ENCODE measurements at places on chromosomes 1 and 21.

DNA sequence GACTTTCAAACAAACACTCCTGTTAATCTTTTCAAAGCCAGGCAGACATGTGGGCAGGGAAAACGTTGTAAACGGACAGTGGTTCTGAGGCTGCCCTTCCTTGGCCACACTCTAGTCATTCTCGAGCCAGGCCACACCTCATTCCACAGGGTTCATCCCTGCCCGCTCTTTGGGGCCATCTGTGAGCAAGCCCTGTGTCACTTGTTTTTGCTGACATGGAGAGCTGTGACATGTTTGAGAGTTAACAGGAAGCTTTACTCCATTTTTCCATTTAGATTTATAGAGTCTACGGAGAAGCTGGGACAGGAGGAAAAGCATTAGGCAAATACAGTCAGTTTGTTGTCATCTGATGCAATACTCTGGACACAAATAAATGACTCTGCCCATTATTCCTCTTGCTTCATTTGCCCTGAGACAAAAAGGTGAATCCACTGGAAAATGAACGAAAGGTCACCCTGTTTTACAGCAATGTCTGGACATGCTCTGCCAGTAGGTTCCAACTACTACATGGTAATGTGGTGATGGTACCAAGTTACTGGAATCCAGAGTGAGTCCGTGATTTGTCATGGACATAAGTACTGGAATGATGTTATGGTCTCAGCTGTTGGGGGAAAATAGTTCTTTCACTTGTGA lies 126.9 kb downstream of the CLIC6 start:
- peak; percentile 87 for DNase-seq

DNA sequence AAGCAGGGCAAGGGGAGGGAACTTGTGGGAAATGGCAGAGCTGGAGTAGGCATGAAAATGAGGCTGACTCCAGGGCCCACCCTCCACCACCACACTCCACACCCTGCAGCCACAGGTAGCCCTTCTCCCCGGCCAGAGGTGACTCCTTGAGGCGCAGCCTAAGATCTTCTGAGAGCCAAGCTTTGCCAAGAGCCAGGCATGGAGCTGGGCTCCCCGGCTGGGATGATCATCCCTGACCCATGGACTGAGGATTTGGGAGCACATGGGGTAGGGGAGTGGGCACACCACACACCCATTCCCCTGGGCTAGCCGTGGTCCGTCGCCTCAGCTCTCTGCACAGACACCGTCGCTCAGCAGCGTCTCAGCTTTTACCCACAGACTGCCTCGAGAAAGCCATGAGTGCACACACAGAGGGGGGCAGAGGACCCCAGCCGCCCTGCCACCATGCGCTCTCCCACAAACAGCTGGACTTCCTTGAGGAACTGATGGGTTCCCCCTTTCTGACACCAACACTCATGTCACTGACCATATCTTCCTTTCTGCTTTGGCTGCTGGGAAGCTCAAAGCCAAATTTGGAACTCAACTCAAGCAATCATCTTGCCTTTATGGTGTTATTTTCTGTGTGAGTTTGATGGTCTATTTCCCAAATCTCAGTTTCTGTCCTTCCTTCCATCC lies 123.6 kb upstream of the RUNX3 start:
- no peak for DNase-seq

- no peak for DNase-seq
Observed at GRCh38 chr1:94231746-94232145, 5.6 kb downstream of the ARHGAP29 start.

DNA sequence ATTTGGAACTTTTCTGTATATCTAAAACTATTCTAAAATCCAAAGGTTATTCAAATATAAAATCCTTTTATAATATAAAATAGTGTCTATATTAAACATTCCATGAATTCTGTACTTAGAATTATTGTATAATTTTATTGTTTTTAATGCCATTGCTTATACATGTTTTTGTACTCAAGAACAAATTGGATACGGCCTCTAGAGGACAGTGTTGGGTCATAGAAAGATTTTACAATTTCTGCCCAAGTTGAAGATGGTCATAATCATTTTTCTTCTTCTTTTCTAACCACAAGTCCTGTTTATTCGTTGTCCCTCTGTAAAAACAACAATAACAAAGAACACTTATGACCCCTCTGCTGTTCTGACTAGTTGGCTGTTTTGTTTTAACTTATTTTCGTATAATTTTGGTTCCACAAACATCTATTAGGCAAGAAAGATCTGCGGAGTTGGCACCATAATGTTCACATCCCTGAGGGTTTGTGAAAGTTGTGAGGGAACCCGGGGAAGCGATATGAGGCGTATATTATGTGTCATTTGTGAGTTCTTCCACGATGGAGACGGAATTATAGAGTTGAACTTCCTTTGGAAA lies 75.7 kb upstream of the KIF26B start:
- peak; percentile 45 for DNase-seq

DNA sequence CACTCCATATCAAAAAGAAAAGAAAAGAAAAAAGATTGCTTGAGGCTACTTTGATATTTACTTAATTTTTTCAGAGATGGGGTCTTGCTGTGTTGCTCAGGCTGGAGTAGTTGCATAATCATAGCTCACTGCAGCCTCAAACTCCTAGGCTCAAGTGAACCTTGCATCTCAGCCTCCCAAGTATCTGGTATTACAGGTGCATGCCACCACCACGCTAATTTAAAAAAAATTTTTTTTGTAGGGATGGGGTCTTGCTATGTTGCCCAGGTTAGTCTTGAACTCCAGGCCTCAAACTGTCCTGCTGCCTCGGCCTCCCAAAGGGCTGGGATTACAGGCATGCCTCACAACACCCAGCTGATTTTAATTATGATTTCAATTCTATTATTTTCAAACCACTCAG lies 38.2 kb downstream of the RTCA start:
- DNase-seq: no peak

- DNase-seq: no peak
Observed at GRCh38 chr1:213669964-213670691, 317.6 kb upstream of the PROX1 start.

DNA sequence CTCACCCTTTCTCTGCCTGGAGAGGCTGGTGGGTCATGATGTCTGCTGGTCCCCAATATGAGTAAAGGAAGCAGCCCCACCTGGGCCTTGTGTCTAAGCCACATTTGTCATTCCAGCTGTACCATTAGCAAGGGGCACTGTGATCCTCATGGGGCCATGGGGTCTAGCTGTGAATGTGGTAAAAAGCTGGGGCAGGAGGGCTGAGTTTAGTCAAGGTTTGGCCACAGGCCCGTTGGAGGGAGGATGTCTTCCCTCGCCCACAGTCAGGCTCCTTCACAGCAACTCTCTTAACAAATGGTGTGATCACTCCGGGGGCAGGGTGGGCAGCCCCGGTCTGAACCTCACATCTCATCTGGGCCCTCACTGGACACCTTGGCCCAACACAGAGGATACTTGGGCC lies 115.4 kb downstream of the DMRTB1 start:
- no peak for DNase-seq

DNA sequence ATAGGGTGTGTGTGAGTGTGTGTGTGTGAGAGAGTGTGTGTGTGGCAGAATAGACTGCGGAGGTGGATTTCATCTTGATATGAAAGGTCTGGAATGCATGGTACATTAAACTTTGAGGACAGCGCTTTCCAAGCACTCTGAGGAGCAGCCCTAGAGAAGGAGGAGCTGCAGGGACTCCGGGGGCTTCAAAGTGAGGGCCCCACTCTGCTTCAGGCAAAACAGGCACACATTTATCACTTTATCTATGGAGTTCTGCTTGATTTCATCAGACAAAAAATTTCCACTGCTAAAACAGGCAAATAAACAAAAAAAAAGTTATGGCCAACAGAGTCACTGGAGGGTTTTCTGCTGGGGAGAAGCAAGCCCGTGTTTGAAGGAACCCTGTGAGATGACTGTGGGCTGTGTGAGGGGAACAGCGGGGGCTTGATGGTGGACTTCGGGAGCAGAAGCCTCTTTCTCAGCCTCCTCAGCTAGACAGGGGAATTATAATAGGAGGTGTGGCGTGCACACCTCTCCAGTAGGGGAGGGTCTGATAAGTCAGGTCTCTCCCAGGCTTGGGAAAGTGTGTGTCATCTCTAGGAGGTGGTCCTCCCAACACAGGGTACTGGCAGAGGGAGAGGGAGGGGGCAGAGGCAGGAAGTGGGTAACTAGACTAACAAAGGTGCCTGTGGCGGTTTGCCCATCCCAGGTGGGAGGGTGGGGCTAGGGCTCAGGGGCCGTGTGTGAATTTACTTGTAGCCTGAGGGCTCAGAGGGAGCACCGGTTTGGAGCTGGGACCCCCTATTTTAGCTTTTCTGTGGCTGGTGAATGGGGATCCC lies 18.3 kb upstream of the HDAC1 start:
- peak; percentile 64 for DNase-seq

- DNase-seq: no peak
Observed at GRCh38 chr1:78224246-78224785, 178.6 kb downstream of the GIPC2 start.

DNA sequence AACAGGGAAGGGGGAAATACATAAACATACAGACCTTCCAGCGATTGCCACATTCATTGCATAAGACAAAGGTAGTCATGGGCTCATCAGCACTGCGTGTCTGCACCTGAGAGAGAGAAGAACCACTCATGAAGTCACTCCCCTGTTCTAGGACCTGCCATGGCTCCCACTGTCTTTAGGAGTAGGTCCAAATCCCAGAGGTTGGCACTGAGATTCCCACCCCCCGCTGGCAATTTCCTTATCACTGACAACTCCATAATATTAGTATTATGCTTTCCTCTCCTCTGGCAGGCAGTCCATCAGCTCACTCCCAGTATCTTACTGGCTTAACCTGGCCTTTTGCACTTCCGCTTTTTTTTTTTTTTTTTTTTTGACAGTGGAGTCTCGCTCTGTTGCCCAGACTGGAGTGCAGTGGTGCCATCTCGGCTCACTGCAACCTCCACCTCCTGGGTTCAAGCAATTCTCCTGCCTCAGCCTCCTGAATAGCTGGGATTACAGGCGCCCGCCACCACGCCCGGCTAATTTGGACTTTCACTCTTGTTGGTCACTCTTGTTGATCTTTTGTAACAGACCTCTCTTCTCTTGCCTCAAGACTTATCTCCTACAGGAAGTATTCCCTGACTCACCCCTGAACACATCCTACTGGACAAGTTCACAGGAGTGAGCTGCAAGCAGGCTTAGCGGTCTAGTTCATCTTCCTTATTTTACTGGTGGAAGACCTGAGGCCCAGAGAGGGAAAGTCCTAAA lies 14.8 kb upstream of the ZNF436 start:
- peak; percentile 85 for DNase-seq

Data from RCC 7860 (cell line).